ENCODE measurements at places on chromosomes 1 and 21.

- no peak for DNase-seq
These were observed 716.9 kb downstream of the ADGRL2 start for GRCh38 chr1:82517586-82517985.

- no peak for DNase-seq
These were observed 499.2 kb downstream of the OMA1 start for GRCh38 chr1:58047265-58047858.

DNA sequence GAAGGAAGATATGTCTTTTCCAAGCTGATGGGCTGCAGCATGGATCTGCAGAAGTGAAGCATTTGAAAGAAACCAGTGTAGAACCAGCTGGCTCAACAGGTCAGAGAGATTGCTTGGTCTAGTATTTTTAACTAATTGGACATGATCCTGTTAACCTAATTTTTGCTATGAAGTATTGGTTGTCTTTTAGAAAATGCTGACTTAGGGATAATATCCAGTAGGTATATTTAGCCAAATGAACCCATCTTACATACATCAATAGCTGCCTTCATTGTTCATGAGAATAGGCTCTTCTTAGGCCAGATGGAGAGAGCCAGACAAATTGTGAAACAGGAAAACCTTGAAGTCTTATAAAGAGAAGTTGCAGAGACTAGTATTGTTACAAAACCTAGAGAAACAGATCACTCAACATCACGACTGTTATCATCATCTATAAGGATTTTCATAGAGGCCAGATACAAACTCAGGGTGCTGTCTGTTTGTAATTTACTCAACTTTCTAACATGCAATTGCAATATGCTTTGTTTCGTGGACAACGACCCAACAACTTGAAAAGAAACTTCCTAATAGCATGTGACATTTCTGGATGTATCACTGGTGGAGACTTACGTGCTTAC lies 148.2 kb downstream of the DISC1 start:
- DNase-seq: no peak

DNA sequence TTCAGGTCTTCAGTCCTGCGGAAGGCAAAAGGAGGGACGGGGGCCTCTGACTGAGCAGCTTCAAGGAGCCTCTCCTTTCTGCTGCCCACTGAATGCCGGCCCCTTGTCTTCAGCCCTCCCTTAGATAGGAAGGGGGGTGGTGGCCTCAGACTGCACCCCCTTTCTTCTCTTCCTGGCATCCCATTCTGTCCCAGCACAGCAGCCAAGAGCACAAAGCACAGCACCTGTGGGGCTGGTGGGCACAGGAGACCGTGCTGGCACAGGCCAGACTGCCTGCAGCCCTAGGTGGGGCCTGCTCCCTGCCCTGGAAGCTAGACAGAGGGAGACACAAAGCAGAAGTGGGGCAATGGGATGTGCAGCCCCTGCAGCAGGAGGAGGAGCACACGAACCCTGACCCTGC lies 1.7 kb upstream of the PAQR6 start:
- DNase-seq: no peak

GRCh38 chr1:25990702-25991395 lies 7.0 kb downstream of the PAFAH2 start:
- DNase-seq: no peak
